ENCODE measurements at places on chromosomes 5 and 9.

- DNase-seq: no peak
Observed at GRCh38 chr5:83516377-83516776, 44.8 kb downstream of the VCAN start.

DNA sequence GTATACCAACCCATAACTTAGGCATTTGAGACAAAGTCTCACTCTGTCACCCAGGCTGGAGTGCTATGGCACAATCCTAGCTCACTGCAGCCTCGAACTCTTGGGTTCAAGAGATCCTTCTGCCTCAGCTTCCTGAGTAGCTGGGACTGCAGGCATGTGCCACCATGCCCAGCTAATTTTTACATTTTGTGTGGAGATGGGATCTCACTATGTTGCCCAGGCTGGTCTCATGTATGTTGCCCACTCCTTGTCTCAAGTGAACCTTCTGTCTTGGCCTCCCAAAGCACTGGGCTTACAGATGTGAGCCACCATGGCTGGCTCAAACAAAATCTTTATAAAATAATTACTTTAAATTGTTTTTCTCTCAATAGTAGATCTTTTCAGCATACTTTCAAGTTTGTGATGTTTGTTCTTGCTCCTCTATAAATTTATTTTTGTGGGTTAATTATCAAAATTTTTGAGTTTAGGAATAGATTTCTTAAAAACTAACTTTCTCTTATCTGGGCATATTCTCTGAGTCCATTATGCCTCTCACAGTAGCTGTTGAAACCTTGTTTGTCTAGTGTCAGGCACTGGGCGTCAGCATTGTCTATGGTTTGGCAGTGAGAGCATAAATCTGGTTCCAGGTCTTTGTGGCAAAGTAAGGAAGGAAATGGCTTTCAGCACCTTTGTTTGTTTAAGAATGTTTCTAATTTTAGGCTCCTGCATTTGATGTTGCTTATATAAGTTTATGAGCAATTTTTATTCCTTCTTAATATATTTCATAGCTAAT lies 38.7 kb downstream of the NLN start:
- peak; percentile 37 for DNase-seq

- DNase-seq: no peak
Observed at GRCh38 chr5:61256474-61256873, 75.6 kb upstream of the ZSWIM6 start.

GRCh38 chr5:57658018-57658417 lies 175.4 kb upstream of the ACTBL2 start:
- DNase-seq: no peak

DNA sequence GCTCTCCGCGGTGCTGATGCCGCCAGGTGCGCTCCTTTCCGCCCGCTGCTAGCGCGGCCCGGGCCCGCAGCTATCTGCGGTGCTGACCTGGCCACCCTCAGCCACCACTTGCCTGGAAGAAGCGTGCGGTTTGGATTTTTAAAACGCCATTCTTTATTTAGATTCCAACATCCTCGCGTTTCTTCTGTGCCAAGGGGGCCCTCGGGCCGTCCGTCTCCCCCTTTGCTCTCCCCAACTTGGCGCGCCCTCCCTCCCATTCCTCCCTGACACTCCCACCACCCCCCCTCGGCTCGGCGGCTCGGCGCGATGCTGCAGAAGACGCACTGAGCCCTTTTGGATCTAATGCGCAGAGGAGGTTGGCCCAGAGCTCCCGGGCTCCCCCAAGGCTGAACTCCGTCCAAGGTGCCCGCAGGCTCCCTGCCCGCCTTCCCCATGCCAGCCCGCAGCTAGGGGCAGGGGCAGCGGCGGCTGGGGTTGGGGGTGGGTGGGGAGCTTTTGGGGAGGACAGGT lies at the start of gene BARHL1:
Gene BARHL1, plus strand, starts transcription at position 331 of the 510 bp plus-strand sequence. CDS start 192 bp downstream, outside the sequence.
- DNase-seq: no peak

- DNase-seq: peak; percentile 66
Observed at GRCh38 chr5:115544043-115544435, 536 bp downstream of the FEM1C start.

DNA sequence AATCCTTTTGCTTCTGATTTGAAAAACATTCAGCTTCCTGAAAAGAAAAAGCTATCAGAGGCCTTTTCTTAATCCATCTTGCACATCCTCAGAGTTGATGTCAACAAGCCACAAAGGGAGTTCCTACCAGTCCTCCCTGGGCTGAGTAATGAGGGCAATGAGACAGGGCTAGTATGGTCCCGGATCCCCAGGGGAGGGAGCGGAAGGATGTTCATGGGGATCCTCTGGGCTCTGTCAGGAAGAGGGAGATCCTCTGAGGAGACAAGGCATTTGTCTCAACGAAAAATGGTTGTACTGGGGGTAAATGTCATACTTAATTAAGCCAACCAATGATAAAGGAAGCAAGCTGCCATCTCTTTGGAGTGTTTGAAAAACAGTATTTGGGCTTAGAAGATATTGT lies 195.3 kb downstream of the DTWD2 start:
- DNase-seq: no peak

DNA sequence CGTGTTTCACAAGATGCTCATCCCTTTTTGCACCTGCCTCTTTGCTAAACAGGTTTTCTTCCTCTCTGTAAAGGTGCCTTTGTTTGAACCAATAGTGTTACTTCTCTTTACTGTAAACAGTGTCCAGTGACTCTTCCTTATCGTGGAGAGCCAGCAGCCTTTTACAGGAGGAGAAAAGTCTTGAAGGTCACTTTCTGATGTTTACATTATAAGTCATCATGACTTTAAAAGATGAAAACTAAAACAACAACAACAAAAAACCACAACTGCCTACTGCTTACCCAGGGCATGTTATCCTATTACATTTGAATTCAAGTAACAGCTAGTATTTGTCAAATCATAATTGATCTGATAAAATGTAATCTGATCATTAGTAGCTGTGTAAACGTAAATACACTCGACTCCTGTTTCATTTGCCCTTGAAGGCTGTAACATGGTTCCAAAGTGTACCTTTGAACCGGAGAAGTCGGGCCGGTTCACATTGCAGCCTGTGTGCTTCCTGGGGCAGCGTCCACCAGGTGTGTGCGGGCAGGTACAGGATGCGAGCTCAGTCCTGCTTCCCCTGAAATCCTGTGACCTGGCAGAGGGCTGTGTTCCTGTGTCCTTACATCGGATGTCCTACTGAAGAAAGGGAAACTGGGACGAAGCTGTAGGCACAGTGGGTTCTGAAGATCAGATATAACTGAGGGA lies 118.1 kb downstream of the C9orf152 start:
- DNase-seq: no peak

- peak; percentile 39 for DNase-seq
Observed at GRCh38 chr5:50711280-50711679, 44.8 kb downstream of the PARP8 start.

DNA sequence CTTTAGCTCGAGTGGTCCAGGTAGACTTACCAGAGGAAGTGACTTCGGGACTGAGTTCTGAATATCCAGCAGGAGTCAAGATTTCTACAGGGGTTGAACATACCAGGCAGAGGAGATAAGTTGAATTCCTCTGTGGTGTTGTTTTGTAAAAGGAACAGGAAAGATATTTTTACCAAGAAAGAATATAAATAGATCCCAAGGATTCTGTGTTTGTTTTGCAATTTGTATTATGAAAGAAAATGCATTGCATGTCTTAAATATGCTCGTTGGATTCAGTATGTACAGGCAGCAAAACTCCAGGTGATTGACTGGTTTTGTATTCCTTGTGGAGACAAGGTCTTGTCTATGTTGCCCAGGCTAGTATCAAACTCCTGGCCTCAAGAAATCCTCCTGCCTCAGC lies 197.8 kb downstream of the FRMD3 start:
- DNase-seq: no peak

GRCh38 chr9:90526386-90526785 lies 116.2 kb downstream of the DIRAS2 start:
- no peak for DNase-seq

DNA sequence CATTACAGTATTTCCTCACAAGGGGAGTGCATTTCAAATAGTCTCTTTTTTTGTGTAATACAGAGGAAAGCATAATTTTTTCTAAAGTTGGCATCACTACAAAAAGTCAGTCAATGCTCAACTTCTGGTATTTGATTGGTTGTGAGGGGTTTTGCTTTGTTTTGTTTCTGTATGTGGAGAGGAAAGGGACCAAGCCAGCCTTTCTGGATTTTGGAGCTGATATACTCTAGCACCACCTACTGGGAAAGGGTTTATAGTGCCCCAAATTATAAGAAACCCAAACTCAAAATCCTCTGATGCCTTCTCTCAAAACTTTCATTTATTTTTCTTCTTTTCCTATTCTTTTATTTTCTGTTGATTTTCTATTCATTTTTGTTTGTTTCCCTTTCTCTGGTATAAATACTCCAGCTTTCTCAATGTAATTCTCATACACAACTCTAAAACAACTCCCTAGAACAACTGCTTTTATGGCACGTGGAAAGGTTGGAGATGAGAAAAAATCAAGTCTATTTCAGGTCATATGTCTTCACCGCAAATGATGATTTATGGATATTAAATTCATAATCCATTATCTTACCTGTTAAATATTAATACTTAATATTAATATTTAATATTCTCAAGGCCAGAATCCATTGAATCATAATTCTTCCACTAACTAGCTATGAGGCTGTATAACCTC lies 69.5 kb upstream of the ANXA1 start:
- no peak for DNase-seq

GRCh38 chr5:154193283-154193682 lies 2.8 kb downstream of the GALNT10 start:
- DNase-seq: no peak

DNA sequence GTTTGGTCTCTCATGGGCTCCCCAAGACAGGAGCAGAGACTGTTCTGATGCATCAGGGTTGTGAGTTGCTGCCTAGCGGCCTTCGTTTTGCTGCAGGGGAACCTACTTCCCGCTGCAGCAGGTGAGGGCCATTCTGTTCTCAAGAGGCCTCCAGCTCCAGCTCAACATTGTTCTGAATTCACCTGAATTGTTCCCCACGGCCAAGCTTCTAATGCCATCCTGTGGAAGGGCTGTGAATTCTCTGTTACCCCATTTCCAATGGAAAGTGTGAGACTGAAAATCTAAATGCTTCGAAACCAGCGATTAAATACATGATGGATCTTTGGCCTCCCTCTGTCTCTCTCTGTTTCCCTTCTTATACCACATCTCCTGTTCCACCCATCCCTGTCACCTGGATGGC lies 349.1 kb upstream of the DAP start:
- DNase-seq: no peak

GRCh38 chr5:74517700-74518099 lies 122.8 kb downstream of the ENC1 start:
- no peak for DNase-seq

DNA sequence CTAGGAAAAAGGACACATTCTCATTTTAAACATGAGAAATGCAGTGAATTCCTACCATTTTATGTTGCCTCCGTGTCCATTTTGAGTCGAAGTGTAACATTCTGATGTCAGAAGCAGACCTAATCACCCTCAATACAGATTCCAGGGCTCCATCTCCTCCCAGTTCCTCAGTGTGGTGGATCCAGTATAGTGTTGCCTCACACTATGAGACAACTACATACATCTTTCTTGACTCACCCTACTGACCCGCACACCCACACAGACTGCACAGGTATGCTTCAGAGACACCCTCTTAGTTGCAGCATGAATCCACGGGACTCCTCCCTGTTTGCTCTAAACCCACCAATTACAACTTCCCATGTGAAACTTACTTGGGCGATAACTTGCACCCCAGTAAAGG lies 564.9 kb downstream of the SEMA5A start:
- no peak for DNase-seq

- DNase-seq: no peak
Observed at GRCh38 chr9:99235926-99236634, 14.0 kb downstream of the SEC61B start.

GRCh38 chr9:98707166-98708102 lies 1.3 kb downstream of the GABBR2 start:
- peak; percentile 45 for DNase-seq

GRCh38 chr9:116284518-116284917 lies 130.9 kb downstream of the PAPPA start:
- DNase-seq: no peak

DNA sequence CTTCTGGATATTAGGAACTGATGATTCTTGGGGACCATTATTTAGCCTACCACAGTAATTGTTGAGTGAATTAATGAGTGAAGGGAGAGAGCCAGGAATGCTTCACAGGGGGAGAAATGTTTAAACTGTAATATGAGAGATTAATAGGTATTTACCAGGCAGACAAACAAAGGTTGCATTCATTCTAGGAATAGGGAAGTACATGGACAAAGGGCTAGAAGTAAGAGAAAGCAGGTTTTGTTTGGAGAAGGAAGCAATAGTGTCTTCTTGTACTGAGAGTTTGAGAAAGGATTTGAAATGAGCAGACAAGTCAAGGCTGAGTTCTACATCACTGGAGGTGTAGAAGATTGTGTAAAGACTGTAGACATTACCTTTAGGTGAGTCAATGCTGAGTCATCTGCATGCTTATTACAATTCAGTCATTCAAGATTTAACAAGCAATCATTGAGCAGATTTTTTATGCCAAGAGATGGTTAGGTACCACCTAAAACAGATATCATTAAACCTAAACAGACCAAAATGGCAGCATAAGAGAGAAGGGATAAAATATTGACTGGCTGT lies 8.0 kb downstream of the TAF1L start:
- no peak for DNase-seq

- no peak for DNase-seq
Observed at GRCh38 chr9:103816146-103816545, 278.0 kb upstream of the SMC2 start.

- DNase-seq: no peak
Observed at GRCh38 chr9:5892456-5893133, 1.9 kb downstream of the MLANA start.

- peak; percentile 35 for DNase-seq
Observed at GRCh38 chr5:33441241-33442177, 744 bp downstream of the TARS1 start.

- DNase-seq: no peak
Observed at GRCh38 chr5:10536931-10537579, 26.8 kb upstream of the ANKRD33B start.
